ENCODE measurements at places on chromosomes 3 and 15. TPM values are rescaled to one million over a fixed set of nuclear protein-coding genes. Genes with fewer than 3 reads are reported as not detected.

GRCh38 chr3:127041933-127042332 is 59.0 kb downstream of the PLXNA1 start:
- no peak for DNase-seq

GRCh38 chr3:138493804-138494606 is 59.6 kb downstream of the ESYT3 start:
- peak; percentile 87 for DNase-seq

DNA sequence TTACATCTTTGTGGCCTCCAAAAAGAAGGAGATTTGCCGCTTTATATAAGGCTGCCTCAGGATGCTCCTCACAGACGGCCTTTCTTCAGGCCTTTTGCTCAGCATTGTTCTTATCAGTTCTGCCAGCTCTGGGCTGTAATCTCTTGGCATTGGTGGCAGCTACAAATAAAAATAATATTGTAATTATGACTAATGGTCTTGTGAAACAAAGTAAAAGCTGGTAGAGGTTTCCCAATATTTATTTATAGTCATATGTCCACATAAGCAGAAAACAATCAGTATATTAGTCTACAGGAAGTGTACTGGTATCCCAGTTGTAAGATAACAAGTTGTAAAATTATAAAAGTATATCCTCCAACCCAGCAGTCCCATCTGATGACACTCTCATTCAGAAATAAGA is 7.3 kb downstream of the NEK4 start:
- DNase-seq = no peak

- DNase-seq = peak; percentile 73
Measured at GRCh38 chr3:33372218-33373081, 67.8 kb downstream of the UBP1 start.

DNA sequence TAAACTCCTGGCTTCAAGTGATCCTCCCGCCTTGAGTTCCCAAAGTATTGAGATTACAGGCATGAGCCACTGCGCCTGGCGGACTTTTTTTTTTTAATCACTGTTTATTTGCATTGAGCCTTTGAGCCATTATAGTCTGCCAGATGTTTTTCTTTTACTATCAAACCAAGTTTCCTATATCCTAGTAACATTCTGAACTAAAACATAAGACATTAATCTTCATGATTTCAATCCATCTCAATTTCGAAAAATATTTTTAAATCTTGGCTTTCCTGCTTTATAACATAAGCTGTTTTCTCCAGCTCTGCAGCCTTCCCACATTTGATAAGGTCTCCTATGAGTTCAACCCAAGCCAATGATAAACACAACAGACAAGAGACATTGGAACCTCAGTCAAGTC is 75.4 kb downstream of the UMPS start:
- peak; percentile 16 for DNase-seq

DNA sequence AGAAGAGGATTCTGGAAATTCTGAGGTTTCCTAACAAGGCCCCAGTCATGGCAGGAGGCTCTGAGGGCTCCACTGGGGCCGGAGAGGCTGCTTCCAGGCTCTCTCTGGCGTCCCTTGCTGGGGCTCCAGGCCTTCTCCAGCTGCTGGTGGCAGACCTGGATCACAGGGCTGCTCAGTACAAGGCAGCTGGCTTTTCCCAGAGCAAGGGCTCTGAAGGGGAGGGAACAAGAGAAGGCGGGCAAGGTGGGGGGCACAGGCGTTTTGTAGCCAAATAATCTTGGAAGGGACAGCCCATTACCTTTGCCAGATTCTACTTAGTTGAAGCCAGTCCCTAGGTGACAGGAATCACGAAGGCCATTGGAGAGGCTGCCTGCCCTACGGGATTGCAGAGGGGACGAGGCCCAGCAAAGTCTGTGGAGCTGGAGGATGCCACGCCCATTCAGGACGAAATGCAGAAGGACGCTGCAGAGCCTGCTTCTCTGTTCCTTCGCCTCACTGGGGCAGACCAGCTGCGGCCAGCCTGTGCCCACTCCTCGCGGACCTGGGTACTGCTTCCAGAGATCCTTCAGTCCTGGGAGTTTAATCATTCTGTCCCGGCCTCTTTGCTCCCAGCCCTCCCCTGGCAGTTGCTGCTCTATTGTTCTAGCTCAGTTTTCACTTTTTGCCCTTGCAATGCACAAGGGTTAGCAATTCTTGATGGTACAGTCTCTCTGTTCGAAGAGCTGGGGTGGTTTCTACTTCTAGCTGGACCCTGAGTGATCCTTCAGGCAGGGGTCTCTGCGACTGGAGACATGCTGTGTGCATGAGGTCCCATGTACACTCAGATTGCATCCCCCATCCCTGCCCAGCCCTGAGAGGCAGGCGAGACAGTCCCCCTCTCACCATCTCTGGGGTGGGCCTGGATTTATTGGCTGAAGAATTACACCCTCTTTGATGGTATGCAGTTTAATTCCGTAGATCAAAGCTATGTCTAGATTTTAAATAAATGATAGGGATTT is 149.3 kb upstream of the MEF2A start:
- DNase-seq = no peak

The TRPM7 gene
- 49.4 TPM for total RNA-seq

DNA sequence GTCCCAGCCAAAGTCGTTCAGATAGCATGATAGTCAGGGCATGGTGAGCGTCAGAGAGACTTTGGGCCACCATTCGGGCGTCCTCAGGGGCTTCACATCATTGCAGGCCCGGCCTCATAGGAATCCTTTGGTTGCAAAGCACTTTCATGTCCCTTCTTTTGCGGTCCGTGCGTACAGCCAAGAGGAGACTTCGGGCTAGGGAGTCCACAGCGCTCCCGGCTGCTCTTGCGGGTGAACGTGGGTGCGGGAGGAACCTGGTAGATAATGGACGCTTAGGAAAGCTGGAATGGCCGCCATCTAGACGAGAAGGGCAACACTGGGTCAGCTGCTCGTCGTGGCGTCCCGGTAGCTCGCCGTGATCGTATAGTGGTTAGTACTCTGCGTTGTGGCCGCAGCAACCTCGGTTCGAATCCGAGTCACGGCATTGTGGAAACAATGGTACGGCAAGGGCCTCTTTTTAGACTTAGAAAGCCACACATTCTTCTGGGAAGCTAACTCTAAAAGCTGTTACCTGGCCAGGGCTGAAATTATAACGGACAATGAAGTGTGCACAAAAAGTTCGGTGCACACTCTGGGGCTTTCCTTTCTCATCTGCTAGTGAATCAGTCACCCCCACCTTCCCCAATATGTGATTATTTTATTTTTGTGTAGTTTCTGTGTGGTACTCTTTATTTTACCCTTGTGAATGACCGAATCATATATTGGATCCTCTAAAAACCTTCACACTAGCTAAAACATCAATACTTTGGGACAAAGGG is 13.2 kb upstream of the SHF start:
- peak; percentile 83 for DNase-seq

DNA sequence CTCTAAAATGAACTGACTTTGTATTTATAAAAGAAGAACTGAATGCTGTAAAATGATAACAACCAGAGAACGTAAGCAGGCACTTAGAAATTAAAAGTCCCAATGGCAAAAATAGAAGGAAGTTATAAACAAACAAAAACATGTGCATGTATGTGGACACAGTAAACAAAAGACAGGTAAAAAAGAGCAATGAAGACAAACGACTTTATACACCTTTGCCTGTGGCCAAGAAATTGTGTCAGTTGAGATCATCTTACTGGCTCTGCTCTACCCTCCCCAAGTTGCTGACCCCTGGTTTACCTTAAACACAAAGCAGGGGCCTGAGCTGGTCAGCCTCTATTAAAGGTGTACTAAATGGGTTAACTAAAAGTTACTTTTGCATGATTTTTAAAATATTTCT is 41.7 kb upstream of the GP5 start:
- no peak for DNase-seq

GRCh38 chr3:11019116-11019819 is 26.7 kb downstream of the SLC6A1 start:
- no peak for DNase-seq

DNA sequence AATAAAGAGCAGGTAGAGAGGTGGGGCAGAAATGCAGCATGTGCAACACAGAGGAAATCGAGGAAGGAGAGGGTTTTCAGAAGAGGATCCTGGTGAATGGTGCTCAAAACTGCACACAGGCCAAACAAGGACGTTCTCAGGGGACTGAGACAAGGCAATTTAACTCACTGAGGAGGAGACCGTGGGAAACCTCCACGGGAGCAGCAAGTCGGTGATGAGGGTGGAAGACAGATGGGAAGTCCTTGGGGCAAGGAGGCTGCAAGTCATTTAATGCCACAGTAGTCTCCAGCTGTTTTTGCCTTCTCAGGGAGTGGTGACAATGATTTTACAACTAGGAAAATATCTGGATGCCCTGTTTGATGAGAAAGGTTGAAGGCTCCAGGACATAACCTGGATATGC is 11.5 kb upstream of the PDIA5 start:
- DNase-seq = no peak
